ENCODE measurements at places on chromosomes 13 and 19.

GRCh38 chr13:75902166-75903104, 266.3 kb downstream of the LMO7 start:
- DNase-seq: no peak

DNA sequence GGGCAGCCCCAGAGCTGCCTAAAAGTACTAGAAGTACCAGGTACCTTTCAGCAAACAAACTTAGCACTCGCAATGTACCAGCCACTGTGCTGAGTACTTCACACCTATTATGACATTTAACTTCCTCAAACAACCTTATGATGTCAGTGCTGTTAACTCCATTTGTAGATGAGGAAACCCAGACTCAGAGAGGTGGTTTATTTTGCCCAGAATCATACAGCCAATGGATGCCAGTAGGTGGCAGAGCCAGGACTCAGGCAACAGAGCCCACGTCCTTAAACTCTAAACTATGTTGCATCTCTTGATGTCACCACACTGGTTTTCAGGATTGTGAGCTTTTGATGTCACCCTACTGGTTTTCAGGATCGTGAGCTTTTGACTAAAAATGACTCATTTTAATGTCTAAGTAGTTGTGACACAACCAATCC, 78.9 kb downstream of the FLT1 start:
- no peak for DNase-seq

GRCh38 chr13:40897053-40897452, 107.6 kb downstream of the SLC25A15 start:
- DNase-seq: no peak

DNA sequence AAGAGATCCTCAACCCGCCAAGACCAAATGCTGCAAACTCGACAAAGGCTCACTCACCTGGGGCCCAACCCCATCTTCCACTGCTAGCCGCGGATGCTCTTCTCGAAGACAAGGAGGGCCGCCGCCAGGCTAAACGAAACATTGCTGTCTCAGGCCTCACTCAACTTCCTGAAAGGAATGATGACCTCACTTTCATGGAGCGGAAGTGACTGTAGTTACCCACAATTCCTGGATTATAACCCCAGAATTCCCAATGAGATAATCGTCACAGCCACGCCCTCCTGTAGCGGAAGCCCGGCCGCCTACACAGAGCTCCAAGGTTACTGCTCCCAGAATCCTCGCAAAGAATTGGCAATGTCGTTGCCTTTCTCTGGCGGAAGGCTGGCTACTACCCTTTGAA, 10.5 kb upstream of the ZNF112 start:
- DNase-seq: no peak

DNA sequence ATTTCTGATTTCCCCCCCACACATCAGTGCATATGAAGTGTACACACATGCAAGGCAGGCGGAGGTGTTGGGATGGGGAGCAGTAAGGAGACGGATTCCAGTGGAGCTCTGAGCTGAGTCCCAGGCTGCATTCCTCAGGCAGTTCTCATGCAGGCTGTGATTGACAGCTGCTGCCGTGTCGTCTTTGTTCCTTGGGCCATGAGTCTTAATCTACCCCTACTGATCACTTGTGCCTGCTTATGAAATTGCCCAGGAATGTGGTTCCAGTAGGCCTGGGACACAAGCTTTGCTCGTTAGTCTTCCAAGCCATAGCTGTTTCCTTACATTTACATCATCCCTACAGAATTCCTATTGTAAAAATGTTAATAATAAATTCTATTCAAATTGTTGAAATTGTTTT, 1241.9 kb downstream of the UQCRFS1 start:
- no peak for DNase-seq

DNA sequence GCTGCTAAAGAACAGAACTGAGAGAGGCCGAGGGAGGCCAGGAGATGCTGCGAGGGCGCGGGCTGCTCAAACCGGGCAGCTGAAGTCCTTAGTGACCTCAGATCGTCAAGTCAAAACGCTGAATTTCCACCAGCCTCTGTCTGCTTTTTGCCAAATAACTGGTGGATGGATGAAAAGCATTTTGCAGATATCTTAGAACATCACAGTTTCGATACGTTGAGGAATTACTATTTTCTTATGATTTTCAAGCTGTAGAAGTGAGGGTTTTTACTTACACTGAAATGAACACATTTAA, 2.0 kb downstream of the GPC6 start:
- no peak for DNase-seq

- no peak for DNase-seq
Observed at GRCh38 chr19:7083076-7083956, 13.8 kb downstream of the ZNF557 start.

Data from activated naive CD8-positive, alpha-beta T cell treated with anti-CD3 and anti-CD28 coated beads, Interleukin-2, amount 50 U/mL, for 16 hours (primary cell).